Activated CD4-positive, alpha-beta memory T cell treated with anti-CD3 and anti-CD28 coated beads for 36 hours (primary cell): ENCODE measurements at places on chromosomes 6 and 20. TPM values are rescaled to one million over a fixed set of nuclear protein-coding genes. Genes with fewer than 3 reads are reported as not detected.

DNA sequence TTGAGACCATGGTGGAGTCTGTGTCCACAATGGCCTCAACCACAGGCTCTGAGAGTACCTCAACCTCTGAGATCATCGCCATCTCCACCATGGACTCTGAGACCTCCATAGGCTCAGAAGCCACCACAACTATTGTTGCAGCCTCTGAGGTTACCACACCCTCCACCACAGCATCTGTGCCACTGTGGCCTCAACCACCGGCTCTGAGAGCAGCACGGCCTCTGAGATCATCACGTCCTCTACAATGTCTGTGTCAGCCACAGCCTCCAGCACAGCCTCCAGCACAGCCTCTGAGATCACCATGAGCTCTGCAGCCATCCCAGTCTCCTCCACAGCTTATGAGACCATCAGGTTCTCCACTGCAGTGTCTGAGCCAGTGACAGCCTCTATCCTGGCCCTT, 19.4 kb upstream of the MUC21 start:
- H3K27ac ChIP-seq = no peak overlapping the region
- no peak overlapping the region for H3K4me3 ChIP-seq
- H3K36me3 ChIP-seq = no peaks in the 10 kb centered on the region
- peaks cover 8% of the 10 kb centered on the region for H3K4me1 ChIP-seq
- peak; percentile 56 for DNase-seq

- no peak overlapping the region for H3K4me3 ChIP-seq
- no peak for DNase-seq
- H3K27me3 ChIP-seq = no peaks in the 10 kb centered on the region
- H3K27ac ChIP-seq = no peak overlapping the region
- no peaks in the 10 kb centered on the region for H3K36me3 ChIP-seq
Measured at GRCh38 chr20:6705926-6706548, 61.4 kb upstream of the BMP2 start.

GRCh38 chr20:12916699-12917098, 92.1 kb upstream of the SPTLC3 start:
- H3K4me1 ChIP-seq = no peaks in the 10 kb centered on the region
- no peak overlapping the region for H3K27ac ChIP-seq
- no peak overlapping the region for H3K4me3 ChIP-seq
- no peaks in the 10 kb centered on the region for H3K36me3 ChIP-seq
- DNase-seq = no peak

DNA sequence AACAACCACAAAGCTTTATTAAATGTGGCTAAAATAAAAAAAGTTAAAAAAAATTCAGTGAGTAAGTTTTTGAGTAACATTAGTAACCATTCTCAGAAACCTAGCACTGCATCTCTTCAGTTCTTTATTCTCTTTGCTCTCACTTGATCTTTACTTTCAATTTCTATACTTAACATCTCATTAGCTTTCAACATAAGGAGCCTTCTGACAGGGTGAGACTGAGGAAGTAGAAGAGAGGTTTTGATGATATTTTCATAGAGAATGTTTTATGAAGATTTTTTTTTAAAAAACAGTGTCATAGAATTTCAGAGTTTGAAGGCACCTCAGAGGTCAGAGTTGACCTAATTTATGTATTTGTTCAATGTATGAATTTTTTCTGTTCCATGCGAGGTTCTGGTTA, 60.8 kb downstream of the FAM83B start:
- H3K27ac ChIP-seq = no peak overlapping the region
- no peaks in the 10 kb centered on the region for H3K4me1 ChIP-seq
- no peak for DNase-seq
- no peaks in the 10 kb centered on the region for H3K27me3 ChIP-seq

- no peaks in the 10 kb centered on the region for H3K27me3 ChIP-seq
- no peaks in the 10 kb centered on the region for H3K4me1 ChIP-seq
- DNase-seq = no peak
- no peak overlapping the region for H3K4me3 ChIP-seq
Measured at GRCh38 chr6:68237205-68237604, 397.9 kb upstream of the ADGRB3 start.

ISM1 gene
- total RNA-seq = 0.36 TPM

DNA sequence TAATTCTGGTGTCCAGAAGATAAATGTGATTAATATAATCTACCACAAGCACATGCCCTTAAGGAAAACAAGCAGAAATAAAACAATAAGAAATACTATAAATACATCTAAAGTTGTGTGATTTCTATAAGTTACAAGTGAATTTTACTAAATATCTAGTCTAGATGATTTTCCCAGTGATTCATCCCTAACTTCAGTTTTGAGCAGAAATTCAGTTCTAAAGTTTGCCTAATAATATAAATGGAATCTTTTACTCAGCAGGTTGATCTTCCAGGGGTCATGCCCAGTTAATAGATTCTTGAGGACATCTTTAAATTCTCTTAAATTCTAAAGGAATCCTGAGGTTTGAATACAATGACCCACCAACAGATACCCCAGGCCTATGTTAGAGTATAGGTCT, 37.3 kb downstream of the PDE7B start:
- H3K4me3 ChIP-seq = no peak overlapping the region
- no peak for DNase-seq
- H3K4me1 ChIP-seq = no peaks in the 10 kb centered on the region
- H3K27ac ChIP-seq = no peak overlapping the region
- H3K36me3 ChIP-seq = no peaks in the 10 kb centered on the region

- H3K4me1 ChIP-seq = no peaks in the 10 kb centered on the region
- no peak for DNase-seq
- H3K27ac ChIP-seq = no peak overlapping the region
- no peaks in the 10 kb centered on the region for H3K36me3 ChIP-seq
- no peak overlapping the region for H3K4me3 ChIP-seq
Measured at GRCh38 chr20:37956107-37956585, 53.2 kb downstream of the VSTM2L start.
